ENCODE measurements at places on chromosomes 1 and 21. TPM values are rescaled to one million over a fixed set of nuclear protein-coding genes. Genes with fewer than 3 reads are reported as not detected.

Gene APOBEC4
- total RNA-seq: not detected

Gene TTLL7
- 3.2 TPM for total RNA-seq

Gene ZBTB21
- 5.4 TPM for total RNA-seq

Gene CCDC17
- total RNA-seq: 0.29 TPM

Gene PALMD
- total RNA-seq: 0.24 TPM

Gene HSD3B2
- total RNA-seq: not detected

Gene GBP2
- total RNA-seq: 0.66 TPM

Gene ANGPTL3
- not detected for total RNA-seq
